ENCODE measurements at places on chromosomes 4 and X.

DNA sequence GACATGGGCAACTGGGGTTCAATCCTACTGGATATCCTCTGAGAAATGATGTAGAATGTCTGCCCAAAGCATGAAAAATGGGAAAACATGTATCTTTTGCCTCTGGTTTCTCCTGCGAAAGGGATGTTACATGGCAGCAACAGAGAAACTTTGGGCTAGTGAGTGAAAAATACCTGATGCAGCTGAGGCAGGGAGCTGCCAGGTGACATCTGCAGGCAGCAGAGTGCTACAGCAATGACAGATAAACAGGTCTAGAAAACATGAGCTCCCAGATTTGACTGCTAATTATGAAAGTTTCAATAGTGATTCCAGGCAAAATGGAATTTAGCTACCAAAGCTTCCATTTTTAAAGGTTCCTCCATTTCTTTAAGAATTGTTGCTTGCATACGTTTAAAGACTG, 4.8 kb upstream of the CXCL1 start:
- no peak for DNase-seq

DNA sequence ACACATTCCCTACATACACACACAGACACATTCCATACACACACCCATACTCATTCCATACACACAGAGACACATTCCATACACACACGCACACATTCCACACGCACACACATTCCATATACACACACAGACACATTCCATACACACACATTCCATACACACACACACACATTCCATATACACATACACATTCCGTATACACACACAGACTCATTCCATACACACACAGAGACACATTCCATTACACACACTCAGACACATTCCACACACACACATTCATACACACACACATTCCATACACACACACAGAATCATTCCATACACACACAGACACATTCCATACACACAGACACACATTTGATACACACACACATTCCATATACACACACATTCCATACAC, 15.2 kb downstream of the LINC00632 start:
- no peak for DNase-seq

GRCh38 chr4:11869191-11869870, 440.6 kb upstream of the HS3ST1 start:
- DNase-seq = no peak

DNA sequence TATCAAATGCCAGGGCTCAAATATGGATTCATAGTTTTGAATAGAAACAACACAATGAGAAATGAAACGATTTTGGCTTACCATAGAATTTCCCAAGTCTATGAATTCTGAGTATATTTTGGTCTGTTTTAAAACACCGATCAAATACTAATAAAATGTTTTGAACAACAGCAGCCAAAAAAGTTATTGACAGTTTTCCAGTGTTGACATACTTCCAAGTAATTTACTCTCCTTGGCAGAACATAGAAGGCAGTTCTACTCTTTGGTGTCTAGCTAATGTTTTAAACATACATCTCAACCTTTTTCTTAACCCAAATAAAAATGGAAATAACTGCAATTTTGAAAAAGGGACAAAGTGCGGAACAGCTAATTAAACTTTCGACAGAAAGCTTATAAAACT, 1419.8 kb downstream of the ADGRL3 start:
- DNase-seq = no peak

GRCh38 chrX:29136904-29137303, 549.7 kb downstream of the IL1RAPL1 start:
- DNase-seq = no peak

DNA sequence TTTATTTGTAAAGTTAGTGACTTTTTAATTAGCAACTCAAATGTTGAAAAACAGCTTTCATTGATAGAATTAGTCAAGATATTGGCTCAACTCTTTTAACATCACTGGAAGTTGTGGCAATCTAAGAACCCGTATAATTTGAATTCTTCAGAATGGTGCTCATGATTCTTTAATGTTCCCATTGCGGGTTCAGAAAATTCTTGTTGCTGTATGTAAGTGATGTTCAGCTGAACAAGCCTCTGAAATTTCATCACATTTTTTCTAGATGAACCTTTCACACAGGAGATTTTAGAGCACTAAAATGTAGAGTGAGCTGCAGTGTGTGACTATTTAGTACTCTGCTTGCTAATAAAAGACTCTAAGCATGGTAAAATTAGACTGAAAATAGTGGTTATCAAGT, 1317.7 kb downstream of the FSTL5 start:
- DNase-seq = no peak

GRCh38 chr4:78568640-78569305, 17.2 kb downstream of the ANXA3 start:
- no peak for DNase-seq

GRCh38 chr4:80215449-80216052, 18.2 kb downstream of the PRDM8 start:
- no peak for DNase-seq

GRCh38 chrX:124250835-124251437, 81.5 kb upstream of the TEX13D start:
- DNase-seq = no peak

DNA sequence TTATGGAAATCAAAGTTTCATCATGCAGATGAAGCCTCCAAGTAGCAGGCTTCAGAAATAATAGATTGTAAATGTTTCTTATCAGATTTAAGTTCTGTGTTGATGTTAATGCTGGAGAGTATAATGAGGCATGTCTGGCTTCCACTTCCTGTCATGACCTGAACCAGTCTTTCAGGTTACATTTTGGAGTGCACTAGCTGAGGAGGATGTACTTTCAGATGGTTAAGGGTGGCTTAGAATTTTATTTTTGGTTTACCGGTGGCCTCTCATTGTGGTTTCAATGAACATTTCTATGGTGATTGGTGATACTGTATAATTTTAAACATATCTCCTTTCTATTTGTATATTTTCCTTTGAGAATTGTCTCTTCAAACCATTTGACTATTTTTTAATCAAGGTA, 890.4 kb downstream of the SH3BGRL start:
- no peak for DNase-seq

DNA sequence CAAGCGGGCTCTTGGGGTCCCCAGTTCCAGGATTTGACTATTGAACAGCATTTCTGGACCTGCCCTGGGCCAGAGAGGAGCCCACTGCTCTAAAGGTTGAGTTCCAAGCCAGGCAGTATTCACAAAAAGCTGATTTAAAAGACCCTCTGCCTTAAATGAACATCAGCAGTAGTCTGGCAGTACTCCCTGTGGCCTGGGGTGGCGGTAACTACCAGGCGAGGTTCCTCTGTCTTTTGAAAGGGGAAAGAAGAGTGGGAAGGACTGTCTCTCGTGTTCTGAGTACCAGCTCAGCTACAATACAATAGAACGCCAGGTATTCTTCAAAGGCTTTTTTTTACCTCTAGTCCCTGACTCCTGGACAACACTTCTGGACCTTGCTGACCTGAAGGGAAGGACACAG, 456.4 kb upstream of the TEX13C start:
- no peak for DNase-seq

- no peak for DNase-seq
Measured at GRCh38 chr4:20520901-20521300, 179.4 kb upstream of the PACRGL start.

- DNase-seq = no peak
Measured at GRCh38 chr4:26028793-26029567, 115.0 kb downstream of the SMIM20 start.

- no peak for DNase-seq
Measured at GRCh38 chrX:42127563-42127962, 204.2 kb upstream of the CASK start.

- no peak for DNase-seq
Measured at GRCh38 chr4:112318239-112319142, 21.3 kb downstream of the ALPK1 start.

DNA sequence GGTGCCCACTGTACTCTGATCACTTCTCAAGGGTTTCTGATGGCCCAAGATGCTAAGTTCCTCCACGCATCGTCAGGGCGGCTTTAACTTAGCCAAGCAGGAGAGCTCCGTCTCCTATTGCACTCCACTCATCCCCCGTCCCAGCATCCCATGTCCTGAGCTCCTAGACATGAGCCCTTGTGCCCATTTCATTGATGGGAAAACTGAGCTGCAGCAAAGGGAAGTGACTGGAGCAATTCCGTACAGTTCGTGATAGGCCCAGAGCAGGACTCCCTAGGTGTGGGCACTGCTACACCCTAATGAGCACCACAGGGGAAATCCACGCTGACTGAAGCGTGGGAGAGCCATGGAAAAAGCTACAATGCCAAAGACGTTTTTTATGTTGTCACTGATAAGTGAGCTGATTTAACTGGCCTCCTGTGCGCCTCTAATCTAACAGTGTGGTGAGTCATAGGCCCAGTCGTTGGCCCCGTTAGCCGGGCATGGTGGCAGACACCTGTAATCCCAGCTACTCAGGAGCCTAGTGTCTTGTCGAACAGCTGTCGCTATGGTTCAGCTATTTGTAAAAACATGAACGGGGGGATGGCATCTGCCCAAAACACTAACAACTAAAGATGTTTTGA, 14.9 kb downstream of the NSDHL start:
- no peak for DNase-seq

DNA sequence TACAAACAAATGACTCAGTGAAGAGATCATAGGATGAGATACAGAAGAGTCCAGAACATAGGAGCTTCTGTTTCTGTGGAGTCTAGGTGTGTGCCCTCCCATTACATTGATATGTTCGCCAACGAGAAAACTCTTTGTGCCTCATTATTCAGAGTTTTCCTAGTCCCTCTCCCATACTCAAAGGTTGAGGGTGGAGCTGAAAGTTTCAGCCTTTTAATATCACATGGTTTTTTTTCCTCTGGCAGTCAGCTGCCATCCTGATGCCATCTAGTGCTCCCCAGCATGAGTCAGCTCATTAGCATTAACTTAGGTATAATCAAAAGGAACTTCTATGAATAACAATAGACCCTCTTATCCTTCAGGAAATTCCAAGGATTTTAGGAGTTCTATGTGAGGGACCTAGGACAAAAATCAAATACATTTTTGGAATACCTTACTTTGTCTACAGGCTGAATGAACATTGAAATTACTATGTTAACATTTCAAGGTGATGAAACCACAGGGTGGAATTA, 559.6 kb upstream of the AMOT start:
- no peak for DNase-seq

- no peak for DNase-seq
Measured at GRCh38 chr4:185514182-185514697, 21.1 kb downstream of the PDLIM3 start.

GRCh38 chrX:110222497-110223257, 95.2 kb downstream of the AMMECR1 start:
- DNase-seq = no peak

DNA sequence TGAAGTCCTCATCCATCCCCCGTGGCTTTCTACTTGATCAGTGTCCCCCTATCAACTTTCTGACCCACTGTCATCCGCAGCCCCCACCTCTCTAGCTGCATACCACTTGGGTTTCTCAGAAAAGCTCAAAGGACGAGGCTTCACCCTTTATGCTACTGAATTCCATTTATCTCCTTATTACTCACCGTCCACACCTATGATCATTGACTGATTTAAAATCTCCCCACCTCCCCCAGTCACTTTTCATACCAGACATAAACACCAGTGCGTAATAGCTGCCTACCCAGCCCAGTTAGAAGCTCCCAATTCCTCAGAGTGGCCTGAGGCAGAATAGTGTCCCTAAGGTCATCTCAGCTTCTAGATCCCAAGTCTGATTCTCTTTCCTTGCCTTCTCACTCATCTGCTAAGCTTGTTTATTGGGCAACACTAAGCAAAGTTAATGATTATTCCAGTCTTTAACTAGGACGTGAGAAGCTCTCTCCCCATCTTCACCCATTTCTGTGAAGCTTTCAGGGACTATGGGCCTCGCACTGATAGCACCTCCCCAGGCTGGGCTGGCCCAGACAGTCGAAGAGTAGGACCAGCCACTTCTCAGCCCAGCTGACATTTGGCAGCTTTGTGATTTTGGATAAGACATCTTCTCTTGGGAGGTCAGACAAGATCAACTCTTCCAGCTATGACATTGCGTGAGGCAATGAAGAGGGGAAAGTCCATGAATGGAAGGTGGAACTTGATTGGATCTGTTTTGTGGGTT, 7.2 kb upstream of the DDX60L start:
- DNase-seq = no peak

DNA sequence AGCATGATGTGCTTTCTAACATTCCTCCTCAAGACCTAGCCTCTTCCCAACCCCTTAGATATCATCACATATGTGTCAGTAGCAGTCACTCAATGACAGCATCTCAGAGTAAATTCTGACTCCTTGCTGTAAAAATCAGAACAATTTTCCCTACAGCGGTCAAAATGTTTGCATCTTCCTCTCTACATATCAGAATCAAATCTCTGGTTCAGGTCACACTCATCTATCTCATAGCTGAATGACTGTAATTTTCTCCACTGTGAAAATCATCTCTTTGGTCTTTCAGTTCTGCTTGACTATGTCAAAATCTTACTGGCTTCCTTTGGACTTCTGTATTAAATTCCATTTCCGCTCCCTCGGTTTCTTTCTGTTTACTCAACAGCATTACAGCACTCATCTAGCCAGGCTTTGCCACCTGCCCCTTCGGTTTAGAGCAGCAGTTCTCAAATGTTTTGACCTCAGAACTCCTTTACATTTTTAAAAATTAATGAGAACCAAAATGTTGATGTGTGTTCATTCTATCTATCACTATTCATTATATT, 57.3 kb downstream of the AGA start:
- DNase-seq = no peak

GRCh38 chrX:107734646-107735045, 40.9 kb downstream of the TSC22D3 start:
- no peak for DNase-seq

- no peak for DNase-seq
Measured at GRCh38 chrX:74249963-74250362, 54.0 kb upstream of the ZCCHC13 start.

- no peak for DNase-seq
Measured at GRCh38 chr4:97134456-97134855, 1008.8 kb downstream of the STPG2 start.

DNA sequence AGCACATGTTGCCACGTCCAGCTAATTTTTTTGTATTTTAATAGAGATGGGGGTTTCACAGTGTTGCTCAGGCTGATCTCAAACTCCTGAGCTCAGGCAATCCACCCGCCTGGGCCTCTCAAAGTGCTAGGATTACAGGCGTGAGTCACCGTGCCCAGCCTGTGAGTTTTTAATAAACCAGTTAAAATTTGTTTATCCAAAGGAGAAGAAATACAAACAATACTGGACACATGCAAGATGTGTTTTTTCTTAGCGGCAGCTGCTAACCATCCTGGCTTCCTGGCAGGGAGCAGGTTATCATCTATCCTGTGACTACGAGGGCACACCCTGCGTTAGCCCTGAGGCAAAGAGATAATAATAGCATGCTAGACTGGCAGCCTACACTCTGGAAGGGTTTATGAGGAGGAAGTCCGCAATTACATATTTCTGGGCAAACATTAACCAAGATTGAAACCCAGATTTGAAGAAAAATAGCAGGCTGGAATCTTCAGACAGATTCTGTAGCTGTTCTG, 191.4 kb downstream of the SPRY1 start:
- no peak for DNase-seq

- DNase-seq = no peak
Measured at GRCh38 chr4:26916195-26916594, 55.6 kb downstream of the STIM2 start.

- no peak for DNase-seq
Measured at GRCh38 chr4:42122237-42122636, 30.2 kb downstream of the BEND4 start.

- no peak for DNase-seq
Measured at GRCh38 chr4:143667461-143667860, 33.0 kb downstream of the FREM3 start.
